CD14-positive monocyte (primary cell): ENCODE measurements at places on chromosomes 4 and X. TPM values are rescaled to one million over a fixed set of nuclear protein-coding genes. Genes with fewer than 3 reads are reported as not detected.

- H3K4me3 ChIP-seq = no peak overlapping the region
- H3K27me3 ChIP-seq = no peaks in the 10 kb centered on the region
- no peaks in the 10 kb centered on the region for H3K36me3 ChIP-seq
- no peaks in the 10 kb centered on the region for H3K4me1 ChIP-seq
These were observed 117.7 kb upstream of the TMEM150C start for GRCh38 chr4:82679531-82679930.

DNA sequence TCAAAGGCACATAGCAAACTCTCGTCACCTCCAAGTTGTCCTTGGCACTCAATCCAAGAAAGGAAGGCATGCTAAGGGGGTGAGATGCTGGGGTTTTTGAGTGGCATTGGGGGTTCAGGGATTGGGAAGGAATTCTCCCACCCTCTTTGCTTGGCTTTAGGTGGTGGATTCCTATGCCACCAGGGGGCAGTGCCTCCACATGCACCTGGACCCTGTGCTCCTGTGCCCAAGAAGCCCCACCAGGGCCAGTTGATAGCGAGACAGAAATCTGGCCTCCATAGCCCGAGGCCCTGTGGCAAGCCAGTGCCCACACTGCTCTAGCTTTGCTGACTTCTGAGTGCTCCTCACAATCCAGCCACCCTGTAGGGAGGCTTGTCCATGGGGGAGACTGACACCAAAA lies 2.0 kb upstream of the FATE1 start:
- no peak overlapping the region for H3K4me3 ChIP-seq
- DNase-seq = no peak
- no peak overlapping the region for H3K27ac ChIP-seq
- no peaks in the 10 kb centered on the region for H3K36me3 ChIP-seq
- H3K4me1 ChIP-seq = no peaks in the 10 kb centered on the region

GRCh38 chr4:109676886-109677285 lies 26.4 kb downstream of the CASP6 start:
- H3K36me3 ChIP-seq = peaks cover 2% of the 10 kb centered on the region
- no peak for DNase-seq
- H3K27ac ChIP-seq = no peak overlapping the region
- H3K27me3 ChIP-seq = no peaks in the 10 kb centered on the region

- H3K36me3 ChIP-seq = no peaks in the 10 kb centered on the region
- H3K27ac ChIP-seq = no peak overlapping the region
- H3K4me1 ChIP-seq = no peaks in the 10 kb centered on the region
- no peak for DNase-seq
These were observed 102.4 kb upstream of the ZDHHC15 start for GRCh38 chrX:75625232-75625631.

DNA sequence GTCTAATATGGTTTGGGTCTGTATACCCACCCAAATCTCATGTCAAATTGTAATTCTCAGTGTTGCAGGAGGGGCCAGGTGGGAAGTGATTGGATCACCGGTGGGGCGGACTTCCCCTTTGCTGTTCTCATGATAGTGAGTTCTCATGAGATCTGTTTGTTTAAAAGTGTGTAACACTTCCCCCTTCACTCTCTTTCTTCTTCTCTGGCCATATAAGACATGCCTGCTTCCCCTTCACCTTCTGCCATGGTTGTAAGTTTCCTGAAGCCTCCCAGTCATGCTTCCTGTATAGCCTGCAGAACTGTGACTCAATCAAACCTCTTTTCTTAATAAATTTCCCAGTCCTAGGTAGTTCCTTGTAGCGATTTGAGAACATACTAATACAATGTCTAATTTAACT lies 19.7 kb upstream of the SCRG1 start:
- DNase-seq = peak; percentile 82
- H3K36me3 ChIP-seq = no peaks in the 10 kb centered on the region
- peak overlapping the region; percentile 73 for H3K27ac ChIP-seq
- peaks cover 57% of the 10 kb centered on the region for H3K4me1 ChIP-seq

The PABPC1L2A gene
- polyA plus RNA-seq = not detected

- no peak overlapping the region for H3K4me3 ChIP-seq
These were observed 387.6 kb downstream of the PDHA2 start for GRCh38 chr4:96227515-96227914.

The MAGEA11 gene
- polyA plus RNA-seq = not detected in 2 replicates

- H3K36me3 ChIP-seq = no peaks in the 10 kb centered on the region
- DNase-seq = peak; percentile 20
- peak overlapping the region; percentile 75 for H3K4me3 ChIP-seq
- peaks cover 36% of the 10 kb centered on the region for H3K4me1 ChIP-seq
- peaks cover 2% of the 10 kb centered on the region for H3K27me3 ChIP-seq
These were observed 339 bp downstream of the TBC1D9 start for GRCh38 chr4:140755774-140756318.

- H3K4me3 ChIP-seq = no peak overlapping the region
- H3K27ac ChIP-seq = no peak overlapping the region
- no peaks in the 10 kb centered on the region for H3K4me1 ChIP-seq
- DNase-seq = peak; percentile 47
These were observed 21.7 kb upstream of the MFAP3L start for GRCh38 chr4:170047771-170048354.

The NUP62CL gene
- polyA plus RNA-seq = not detected

GRCh38 chrX:129717892-129718291 lies 20.9 kb upstream of the XPNPEP2 start:
- DNase-seq = no peak
- H3K4me1 ChIP-seq = peaks cover 6% of the 10 kb centered on the region
- no peak overlapping the region for H3K27ac ChIP-seq
- H3K36me3 ChIP-seq = no peaks in the 10 kb centered on the region
- H3K4me3 ChIP-seq = no peak overlapping the region

- H3K4me1 ChIP-seq = no peaks in the 10 kb centered on the region
- DNase-seq = no peak
- no peak overlapping the region for H3K27ac ChIP-seq
- peaks cover 3% of the 10 kb centered on the region for H3K27me3 ChIP-seq
- no peaks in the 10 kb centered on the region for H3K36me3 ChIP-seq
- no peak overlapping the region for H3K4me3 ChIP-seq
These were observed 50.2 kb downstream of the SUPT20HL1 start for GRCh38 chrX:24410514-24411189.

GRCh38 chrX:46805270-46805669 lies 31.6 kb upstream of the RP2 start:
- H3K27me3 ChIP-seq = no peaks in the 10 kb centered on the region
- no peak overlapping the region for H3K4me3 ChIP-seq
- no peaks in the 10 kb centered on the region for H3K4me1 ChIP-seq
- DNase-seq = no peak
- H3K27ac ChIP-seq = no peak overlapping the region

- H3K4me1 ChIP-seq = no peaks in the 10 kb centered on the region
- no peaks in the 10 kb centered on the region for H3K36me3 ChIP-seq
- H3K27me3 ChIP-seq = no peaks in the 10 kb centered on the region
- no peak overlapping the region for H3K27ac ChIP-seq
These were observed 825.6 kb upstream of the INTU start for GRCh38 chr4:126807132-126807531.

- H3K4me3 ChIP-seq = no peak overlapping the region
- H3K36me3 ChIP-seq = no peaks in the 10 kb centered on the region
- DNase-seq = no peak
- no peaks in the 10 kb centered on the region for H3K4me1 ChIP-seq
- no peak overlapping the region for H3K27ac ChIP-seq
These were observed 301.2 kb downstream of the PACRGL start for GRCh38 chr4:21001490-21001889.

- H3K4me3 ChIP-seq = no peak overlapping the region
- no peaks in the 10 kb centered on the region for H3K27me3 ChIP-seq
- H3K4me1 ChIP-seq = no peaks in the 10 kb centered on the region
- no peak overlapping the region for H3K27ac ChIP-seq
- DNase-seq = no peak
These were observed 40.2 kb upstream of the ZNF81 start for GRCh38 chrX:47796433-47796906.

- H3K36me3 ChIP-seq = no peaks in the 10 kb centered on the region
- H3K4me1 ChIP-seq = no peaks in the 10 kb centered on the region
- H3K27me3 ChIP-seq = no peaks in the 10 kb centered on the region
- H3K27ac ChIP-seq = no peak overlapping the region
- H3K4me3 ChIP-seq = no peak overlapping the region
These were observed 42.9 kb downstream of the USP26 start for GRCh38 chrX:133053861-133054598.

The HSFX2 gene
- polyA plus RNA-seq = not detected

- H3K27me3 ChIP-seq = no peaks in the 10 kb centered on the region
- no peaks in the 10 kb centered on the region for H3K36me3 ChIP-seq
- no peak overlapping the region for H3K4me3 ChIP-seq
- H3K27ac ChIP-seq = no peak overlapping the region
- no peak for DNase-seq
- H3K4me1 ChIP-seq = no peaks in the 10 kb centered on the region
These were observed 15.5 kb upstream of the FAAH2 start for GRCh38 chrX:57270980-57271379.

DNA sequence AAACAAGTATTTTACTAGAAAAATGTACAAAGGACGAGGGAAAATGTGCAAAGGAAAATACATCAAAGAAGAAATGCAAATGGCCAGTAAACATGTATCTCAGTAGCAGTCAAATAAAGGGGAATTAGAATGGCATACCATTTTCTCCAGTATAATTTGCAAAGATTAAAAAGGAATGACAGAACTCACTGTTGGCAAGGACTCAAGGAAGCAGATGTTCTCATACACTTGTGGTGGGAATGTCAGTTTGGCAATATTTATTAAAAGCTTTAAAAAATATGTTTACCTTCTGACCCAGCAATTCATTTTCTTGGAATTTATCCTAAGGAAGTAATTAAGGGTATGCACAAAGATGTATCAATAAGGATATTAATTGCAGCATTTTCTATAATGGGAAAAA lies 7.6 kb downstream of the CLCN5 start:
- H3K4me3 ChIP-seq = no peak overlapping the region
- no peak for DNase-seq
- no peaks in the 10 kb centered on the region for H3K27me3 ChIP-seq
- H3K36me3 ChIP-seq = peaks cover 26% of the 10 kb centered on the region
- no peak overlapping the region for H3K27ac ChIP-seq
- H3K4me1 ChIP-seq = peaks cover 10% of the 10 kb centered on the region

The FAM9C gene
- not detected in 2 replicates for polyA plus RNA-seq

GRCh38 chrX:2889045-2889605 lies 40.0 kb downstream of the ARSD start:
- H3K27me3 ChIP-seq = no peaks in the 10 kb centered on the region
- H3K36me3 ChIP-seq = no peaks in the 10 kb centered on the region
- peak overlapping the region; percentile 53 for H3K27ac ChIP-seq
- H3K4me3 ChIP-seq = peak overlapping the region; percentile 79

DNA sequence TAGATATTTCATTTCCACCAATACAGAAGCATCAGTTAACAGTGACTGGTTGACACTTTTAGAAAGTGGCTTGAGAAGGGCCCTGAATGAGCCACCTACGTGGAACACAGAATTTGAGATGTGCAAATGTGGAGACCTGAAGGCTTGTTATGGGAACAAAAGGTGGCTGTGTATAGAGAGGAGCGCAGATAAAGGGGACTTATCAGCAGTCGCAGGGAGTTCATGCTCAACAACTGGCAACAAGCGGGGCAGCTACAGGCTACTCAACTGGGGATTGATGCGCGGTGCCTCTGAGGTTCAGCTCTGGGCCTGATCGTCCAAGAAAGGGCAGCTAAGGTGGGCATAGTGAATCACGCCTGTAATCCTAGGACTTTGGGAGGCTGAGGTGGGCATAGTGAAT lies 3.4 kb upstream of the FAM3A start:
- no peak for DNase-seq
- no peaks in the 10 kb centered on the region for H3K27me3 ChIP-seq
- no peaks in the 10 kb centered on the region for H3K36me3 ChIP-seq
- no peak overlapping the region for H3K4me3 ChIP-seq
- H3K27ac ChIP-seq = no peak overlapping the region

The DNAAF6 gene
- not detected in 2 replicates for polyA plus RNA-seq

- no peaks in the 10 kb centered on the region for H3K36me3 ChIP-seq
- no peaks in the 10 kb centered on the region for H3K4me1 ChIP-seq
- no peaks in the 10 kb centered on the region for H3K27me3 ChIP-seq
- DNase-seq = no peak
- no peak overlapping the region for H3K4me3 ChIP-seq
These were observed 11.9 kb upstream of the HMGB2 start for GRCh38 chr4:173346074-173346473.

The TSPYL2 gene
- polyA plus RNA-seq = 6.3 and 29.4 TPM in 2 replicates

GRCh38 chr4:151797131-151797530 lies 36.3 kb upstream of the GATB start:
- peaks cover 2% of the 10 kb centered on the region for H3K27me3 ChIP-seq
- DNase-seq = no peak
- H3K27ac ChIP-seq = no peak overlapping the region
- H3K36me3 ChIP-seq = no peaks in the 10 kb centered on the region
- H3K4me1 ChIP-seq = no peaks in the 10 kb centered on the region

- no peak for DNase-seq
- H3K36me3 ChIP-seq = no peaks in the 10 kb centered on the region
- no peaks in the 10 kb centered on the region for H3K27me3 ChIP-seq
- no peak overlapping the region for H3K27ac ChIP-seq
- H3K4me1 ChIP-seq = no peaks in the 10 kb centered on the region
These were observed 2.6 kb upstream of the ODAM start for GRCh38 chr4:70192895-70193294.

The GPR173 gene
- polyA plus RNA-seq = not detected

DNA sequence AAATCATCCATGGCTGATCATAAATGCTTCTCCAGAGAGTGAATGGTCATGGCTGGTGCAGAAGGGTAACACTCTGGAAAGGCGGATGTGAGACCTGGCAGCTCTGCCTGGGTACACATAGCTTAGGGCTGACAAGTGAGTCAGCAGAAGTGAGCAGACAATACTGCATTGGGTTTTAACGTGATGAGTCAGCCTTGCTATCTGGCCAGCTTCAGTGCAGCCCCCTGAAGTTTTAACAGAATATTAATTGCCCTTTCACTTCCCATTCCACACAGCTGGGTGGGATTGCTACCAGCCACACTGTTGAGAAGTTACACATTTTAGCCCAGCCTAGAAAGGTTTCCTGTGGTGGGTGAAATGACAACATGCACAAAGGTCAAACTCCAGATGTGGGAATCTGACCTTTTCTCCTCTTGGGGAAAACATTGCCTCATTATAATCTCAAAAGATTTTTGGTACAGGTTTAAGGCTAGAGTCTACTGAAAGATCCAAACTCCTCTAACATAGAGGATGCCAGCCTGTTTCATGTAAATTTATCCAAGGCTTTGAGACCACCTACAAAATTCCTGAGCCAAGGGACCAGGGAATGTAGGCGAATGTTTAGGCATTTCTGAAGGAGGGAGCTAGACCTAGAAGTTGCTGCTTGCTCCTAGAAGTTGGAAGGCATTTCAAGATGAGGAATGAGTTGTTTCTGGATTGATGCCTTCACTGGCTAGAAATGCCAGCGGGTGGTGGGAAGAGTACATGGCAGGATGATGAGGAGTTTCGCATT lies 230.3 kb upstream of the PGRMC2 start:
- peak; percentile 56 for DNase-seq
- H3K27me3 ChIP-seq = no peaks in the 10 kb centered on the region
- no peak overlapping the region for H3K4me3 ChIP-seq
- H3K4me1 ChIP-seq = peaks cover 16% of the 10 kb centered on the region
- no peaks in the 10 kb centered on the region for H3K36me3 ChIP-seq
- H3K27ac ChIP-seq = no peak overlapping the region
